ENCODE measurements at places on chromosomes 5 and 9.

DNA sequence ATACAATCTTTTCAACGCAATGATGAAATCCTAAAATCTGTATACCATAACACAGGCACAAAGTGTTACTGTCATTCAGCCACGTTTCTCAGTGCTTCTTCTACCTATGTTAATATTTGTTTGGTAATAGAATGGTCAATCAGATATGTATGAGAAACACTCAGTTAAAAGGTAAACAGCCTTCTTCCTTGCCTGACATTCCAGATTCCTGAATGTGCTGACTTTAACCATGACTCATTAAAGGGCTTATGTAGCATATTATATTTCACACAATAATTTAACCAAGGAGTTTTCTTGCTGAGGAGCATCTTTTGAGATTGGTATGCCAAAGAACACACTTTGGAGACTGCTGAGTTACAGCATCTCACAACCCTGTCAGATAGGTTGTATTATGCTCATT is 187.6 kb downstream of the CETN3 start:
- DNase-seq = no peak

GRCh38 chr9:92846662-92847145 is 31.1 kb downstream of the ZNF484 start:
- no peak for DNase-seq

DNA sequence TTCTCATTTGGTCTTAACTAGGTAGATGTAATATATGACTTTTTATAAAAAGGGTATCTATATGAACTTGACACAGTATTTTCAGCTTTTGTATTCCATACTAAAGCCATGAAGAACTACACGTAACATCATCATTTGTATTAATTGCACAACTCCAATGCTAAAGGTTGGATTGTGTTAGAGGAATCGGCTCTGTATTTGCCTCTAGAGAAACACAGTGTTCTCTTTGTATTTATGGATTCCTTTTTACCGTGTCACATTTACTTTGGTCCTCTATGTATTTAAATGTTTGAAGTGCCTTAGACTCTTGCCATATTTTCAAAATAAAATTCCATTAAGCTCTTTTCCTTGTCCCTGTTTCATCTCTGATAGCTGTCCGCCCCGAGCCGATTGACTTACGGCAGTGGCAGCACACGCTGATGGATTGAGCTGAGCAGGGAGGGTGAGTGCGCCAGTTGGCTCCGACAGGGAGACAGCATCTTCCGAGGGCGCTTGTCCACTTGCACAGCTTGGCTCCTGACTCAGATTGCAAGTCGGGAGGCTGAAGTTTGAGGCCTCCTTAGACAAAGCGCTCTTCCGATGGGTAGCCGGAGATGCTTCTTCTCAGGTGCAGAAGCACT is 95.6 kb upstream of the DMRT1 start:
- DNase-seq = no peak

- DNase-seq = no peak
Measured at GRCh38 chr5:75023368-75024159, 28.8 kb downstream of the GCNT4 start.

DNA sequence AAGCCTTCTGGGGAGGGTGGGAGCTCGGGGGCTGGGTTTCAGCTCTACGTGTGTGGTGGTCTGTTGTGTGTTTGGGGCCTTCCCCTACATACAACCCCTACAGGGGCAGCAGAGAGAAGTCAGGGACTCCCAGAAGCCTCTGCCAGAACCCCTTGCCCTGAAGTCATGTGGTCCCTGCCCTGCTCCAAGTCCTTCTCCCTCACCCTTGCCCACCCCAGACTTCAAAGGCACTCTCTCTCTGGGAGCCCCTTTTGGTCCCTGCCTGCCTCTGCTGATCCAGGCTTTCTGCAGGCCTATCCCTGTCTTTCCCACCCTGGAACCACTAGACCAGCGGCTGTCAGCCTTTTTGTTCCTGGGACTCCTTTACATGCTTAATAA is 61.1 kb upstream of the PSD2 start:
- no peak for DNase-seq

DNA sequence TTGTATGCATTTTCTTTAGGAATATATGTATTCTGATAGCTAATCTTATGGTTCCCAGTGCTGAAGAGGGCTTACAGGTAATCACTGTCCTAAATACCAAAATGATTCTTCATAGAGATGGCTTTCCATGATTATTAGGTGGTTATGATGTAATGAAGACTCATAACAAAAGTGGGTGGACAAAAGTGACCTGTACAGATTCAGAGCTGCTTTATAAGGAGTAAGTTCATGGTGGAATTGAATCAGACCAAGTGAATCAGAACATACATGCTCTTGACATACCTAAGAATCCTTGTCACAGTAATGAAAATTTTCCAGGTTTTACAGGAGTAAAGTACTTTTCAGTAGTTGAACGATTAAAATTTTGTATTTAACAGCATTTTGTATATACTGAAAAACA is 105.6 kb downstream of the NIPBL start:
- peak; percentile 8 for DNase-seq

DNA sequence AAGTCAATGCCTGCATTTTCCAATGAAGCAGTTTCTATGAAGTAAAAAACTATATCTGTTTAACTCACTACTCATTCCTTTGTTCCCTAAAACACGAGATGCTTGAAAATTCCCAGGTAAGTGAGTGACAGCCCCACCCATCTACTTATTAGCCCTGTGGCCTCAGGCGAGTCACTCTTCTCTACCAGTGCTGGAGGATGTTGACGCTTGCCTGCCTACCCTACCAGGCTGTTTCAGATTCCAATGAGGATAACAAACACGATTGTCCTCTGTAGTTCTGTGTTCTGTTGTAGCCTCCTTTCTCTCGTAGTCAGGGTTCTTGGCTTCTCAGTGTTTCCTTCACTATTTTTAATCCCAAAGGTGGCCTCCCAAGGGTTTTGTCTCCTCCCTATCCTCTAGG is 388.8 kb downstream of the KDM4C start:
- no peak for DNase-seq

- peak; percentile 70 for DNase-seq
Measured at GRCh38 chr9:88748566-88749261, 213.7 kb downstream of the NXNL2 start.

- DNase-seq = no peak
Measured at GRCh38 chr9:77802515-77803293, 154.6 kb upstream of the GNA14 start.

GRCh38 chr5:124453221-124454051 is 293.0 kb downstream of the ZNF608 start:
- peak; percentile 53 for DNase-seq

GRCh38 chr5:38845526-38846378 is at the start of gene OSMR:
TSS of gene OSMR (plus strand) at chr5:38846012. CDS start at chr5:38869045, 23,033 bp downstream.
- DNase-seq = peak; percentile 99

DNA sequence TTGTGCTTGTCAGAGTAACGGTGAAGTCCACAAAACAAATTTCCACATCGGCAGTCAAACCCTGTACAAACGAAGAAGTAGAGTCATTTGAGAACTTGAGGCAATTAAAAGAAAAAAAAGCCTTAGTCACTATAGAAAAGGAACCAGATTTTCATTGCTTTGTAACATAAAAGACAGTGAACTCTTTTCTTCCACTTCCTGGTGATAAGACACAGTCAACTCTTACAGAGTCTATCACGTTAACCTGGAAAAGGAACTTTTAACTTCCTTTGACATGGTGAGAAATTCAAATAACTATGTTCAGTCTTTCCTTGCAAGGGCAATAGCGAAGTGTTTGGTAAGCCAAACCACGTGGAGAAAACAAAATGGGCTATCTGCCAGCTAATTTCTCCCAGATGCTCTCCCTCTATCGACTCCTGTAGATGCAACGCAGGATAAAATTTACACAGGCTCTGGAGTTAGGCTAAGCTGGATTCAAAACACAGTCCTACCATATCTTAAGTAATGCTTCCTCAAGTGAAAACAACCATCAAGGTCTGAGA is 8.9 kb downstream of the ZFAND5 start:
- DNase-seq = peak; percentile 73

DNA sequence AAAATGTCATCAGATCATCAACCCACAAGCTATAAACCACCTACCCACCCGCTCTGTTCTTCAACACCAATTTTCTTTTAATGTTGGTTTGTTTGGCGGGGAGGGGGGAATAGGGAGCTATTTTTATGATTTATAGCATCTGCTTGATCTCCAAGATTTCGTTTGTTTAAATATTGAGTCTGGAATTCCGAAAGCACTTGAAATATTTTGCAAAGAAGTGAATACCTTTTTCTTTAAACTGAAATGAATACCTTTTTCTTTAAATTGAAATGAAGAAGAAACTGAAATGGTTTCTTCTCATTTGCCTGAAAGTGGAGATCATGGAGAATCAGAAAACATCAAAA is 49.0 kb upstream of the TENT2 start:
- DNase-seq = no peak

DNA sequence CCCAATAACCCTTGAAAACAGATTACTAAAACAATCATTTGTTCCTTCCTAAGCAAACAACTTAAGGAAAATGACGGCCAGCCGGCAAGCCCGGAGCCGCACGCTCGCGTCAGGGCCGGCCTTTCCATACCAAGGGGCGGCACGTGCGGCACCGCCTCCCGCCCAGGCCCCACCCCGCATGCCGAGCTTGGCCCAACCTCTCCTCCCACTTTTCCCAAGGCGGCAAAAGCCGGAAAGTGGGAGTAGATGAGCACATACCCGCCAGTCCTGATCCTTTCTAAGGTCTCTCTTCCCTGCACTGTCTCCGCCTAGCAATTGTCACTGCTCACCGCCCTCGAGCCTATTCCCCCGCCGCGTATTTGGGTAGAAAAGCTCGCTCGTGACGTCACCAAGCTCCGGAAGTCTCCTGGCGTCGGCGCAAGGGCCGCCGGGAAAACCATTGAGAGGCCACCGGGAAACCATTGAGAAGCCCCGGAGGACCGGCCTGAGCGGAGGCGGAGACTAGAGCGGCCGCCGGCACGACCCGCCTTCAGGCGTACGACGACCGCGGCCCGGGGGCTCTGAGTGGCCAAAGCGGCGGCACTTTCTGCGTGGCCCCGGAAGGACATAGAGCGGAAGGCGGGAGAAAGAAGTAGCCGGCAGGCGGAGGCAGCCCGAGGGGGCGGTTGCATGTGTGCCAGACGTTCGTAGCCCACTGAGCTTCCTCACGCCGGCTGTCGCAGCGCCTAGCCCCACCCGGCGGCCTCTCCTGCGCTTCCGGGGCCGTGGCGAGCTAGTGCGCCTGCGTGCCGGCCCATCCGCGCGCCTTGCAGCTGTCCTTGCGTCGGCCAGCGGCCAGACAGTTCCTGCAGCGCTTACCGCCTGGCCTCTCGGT is at the start of the genes NCBP1 and TSTD2:
NCBP1 (plus strand) TSS at position 837 of the 874 bp plus-strand sequence. CDS start 61 bp downstream, outside the sequence.
TSTD2 (minus strand) TSS at position 384 of the 874 bp plus-strand sequence. CDS start 5,806 bp downstream, outside the sequence.
- peak; percentile 98 for DNase-seq

DNA sequence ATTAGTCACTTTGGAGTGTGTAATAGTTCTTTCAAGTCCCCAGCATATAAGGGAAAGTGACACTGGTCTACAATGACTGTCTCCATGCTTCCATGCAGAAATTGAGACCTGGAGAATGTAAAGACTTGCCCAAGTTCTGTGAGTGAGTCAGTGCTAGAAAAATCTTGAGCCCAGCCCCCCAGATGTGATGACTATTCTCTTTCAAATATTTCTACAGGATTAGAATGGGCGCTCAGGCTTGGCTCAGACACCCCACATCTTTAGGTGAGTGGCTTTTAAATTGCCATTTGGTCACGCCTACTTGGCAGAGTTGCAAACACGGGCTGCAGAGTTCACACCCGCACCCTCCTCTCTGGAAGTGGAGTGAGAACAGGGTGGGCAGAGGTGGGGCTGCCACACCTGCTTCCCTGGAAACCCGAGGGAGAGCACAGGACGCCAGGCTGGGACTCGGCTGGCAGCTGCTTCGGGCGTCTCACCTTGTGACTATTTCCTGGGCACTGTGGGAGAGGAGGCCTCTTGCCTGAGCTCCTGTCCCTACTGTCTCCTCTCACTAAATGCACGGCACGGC is 37.6 kb downstream of the ROPN1L start:
- peak; percentile 78 for DNase-seq

DNA sequence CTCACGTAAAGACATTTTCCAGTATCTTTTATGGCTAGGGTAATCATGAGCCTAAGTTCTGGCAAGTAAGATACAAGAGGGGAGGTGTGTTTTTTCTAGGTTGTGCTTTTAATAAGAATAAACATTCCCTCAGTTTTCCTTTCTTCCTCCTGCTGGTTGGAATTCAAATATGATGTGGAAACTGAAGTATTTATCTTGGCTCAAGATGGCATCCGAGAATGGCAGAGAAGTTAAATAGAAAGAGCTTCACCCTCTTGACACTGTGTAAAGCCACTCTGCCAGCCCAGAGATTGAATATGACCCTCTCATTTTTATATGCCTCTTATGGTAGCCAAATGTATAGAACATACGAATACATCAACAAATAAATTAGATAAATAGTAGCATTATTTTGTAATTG is 438.4 kb downstream of the ISL1 start:
- DNase-seq = no peak

GRCh38 chr5:125408448-125409233 is 662.2 kb upstream of the ZNF608 start:
- DNase-seq = peak; percentile 82

GRCh38 chr9:107886826-107887225 is 397.3 kb upstream of the KLF4 start:
- DNase-seq = no peak

- DNase-seq = no peak
Measured at GRCh38 chr9:135473972-135474543, 5.5 kb upstream of the PPP1R26 start.

DNA sequence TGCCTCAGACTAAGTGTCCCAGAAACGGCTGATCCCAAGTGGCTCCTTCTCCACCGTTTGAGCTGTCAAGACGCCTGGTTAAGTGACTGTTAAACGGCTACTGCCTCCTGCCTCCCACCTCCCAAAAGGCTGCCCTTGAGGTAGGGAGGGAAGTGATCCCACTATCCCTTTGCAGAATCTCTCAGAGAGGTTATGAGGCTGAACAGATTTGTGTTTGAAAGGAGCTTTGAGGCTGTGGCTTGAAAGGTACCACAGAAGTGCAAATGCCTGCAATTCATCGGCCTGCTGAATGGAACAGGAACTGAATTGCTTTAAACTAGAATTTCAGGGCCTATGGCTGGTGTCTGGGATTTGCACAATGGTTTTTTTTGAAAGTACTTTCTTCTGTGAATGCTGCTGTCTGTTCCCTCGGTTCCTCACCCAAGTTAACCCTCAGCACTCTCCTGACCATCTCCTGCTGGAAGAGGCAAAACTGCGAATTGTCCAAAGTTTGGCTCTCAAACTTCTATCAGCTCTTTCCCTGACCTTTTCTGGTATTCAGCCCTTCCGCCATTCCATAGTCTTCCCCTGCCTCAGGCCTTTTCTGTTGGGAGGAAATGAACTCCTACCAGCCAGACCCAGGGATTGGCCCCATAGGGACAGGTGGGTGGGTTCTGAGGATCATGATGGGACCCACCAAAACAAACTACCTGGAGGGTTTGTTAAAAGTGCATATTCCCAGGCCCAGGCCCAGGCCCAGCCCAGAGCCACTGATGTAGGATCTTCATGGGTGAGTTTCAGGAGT is 453.3 kb downstream of the KDM4C start:
- no peak for DNase-seq

- DNase-seq = no peak
Measured at GRCh38 chr5:167147879-167148278, 1143.6 kb upstream of the WWC1 start.
